ENCODE measurements at places on chromosomes 3 and 15. TPM values are rescaled to one million over a fixed set of nuclear protein-coding genes. Genes with fewer than 3 reads are reported as not detected.

DNA sequence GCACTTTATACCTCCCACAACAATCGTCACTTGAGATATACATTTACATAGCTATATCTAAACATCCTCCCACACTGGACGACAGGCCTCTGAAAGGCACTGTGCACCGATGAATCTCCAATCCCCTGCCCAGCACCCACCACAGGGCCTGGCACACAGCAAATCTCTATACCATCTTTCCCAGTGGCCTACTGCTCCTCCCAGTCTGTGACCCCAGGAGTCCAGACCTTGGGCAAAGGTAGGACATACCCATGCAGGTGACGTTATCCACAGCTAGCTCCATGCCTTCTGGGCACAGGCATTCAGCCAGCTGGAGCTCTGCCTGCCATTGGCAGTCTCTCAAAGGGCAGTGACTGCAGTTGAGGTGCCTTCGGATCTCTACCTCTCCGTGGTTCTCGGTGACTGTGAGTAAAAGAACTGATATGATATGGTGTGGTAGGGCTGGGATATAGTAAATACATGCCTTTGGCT lies 5.8 kb downstream of the LTK start:
- no peak for DNase-seq

- no peak for DNase-seq
Observed at GRCh38 chr3:40451551-40451950, 5.6 kb upstream of the RPL14 start.

DNA sequence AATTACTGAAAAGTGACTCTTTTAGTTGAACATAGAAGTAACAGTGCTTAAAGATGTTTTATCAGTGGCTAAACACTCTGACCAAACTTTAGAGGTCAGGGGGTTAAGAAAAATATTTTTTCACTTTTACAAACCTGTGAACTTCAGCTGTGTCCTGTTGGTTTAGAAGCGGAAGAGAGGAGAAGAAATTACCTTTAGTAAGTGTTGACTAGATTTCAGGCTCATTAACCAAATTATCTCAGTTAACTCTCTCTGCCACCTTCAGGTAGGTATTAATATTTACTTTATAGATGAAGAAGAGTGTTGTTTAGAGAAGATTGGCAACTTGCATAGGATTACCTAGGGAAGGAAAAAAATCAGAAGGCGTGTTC lies 151.9 kb upstream of the CMC1 start:
- DNase-seq, result no peak

DNA sequence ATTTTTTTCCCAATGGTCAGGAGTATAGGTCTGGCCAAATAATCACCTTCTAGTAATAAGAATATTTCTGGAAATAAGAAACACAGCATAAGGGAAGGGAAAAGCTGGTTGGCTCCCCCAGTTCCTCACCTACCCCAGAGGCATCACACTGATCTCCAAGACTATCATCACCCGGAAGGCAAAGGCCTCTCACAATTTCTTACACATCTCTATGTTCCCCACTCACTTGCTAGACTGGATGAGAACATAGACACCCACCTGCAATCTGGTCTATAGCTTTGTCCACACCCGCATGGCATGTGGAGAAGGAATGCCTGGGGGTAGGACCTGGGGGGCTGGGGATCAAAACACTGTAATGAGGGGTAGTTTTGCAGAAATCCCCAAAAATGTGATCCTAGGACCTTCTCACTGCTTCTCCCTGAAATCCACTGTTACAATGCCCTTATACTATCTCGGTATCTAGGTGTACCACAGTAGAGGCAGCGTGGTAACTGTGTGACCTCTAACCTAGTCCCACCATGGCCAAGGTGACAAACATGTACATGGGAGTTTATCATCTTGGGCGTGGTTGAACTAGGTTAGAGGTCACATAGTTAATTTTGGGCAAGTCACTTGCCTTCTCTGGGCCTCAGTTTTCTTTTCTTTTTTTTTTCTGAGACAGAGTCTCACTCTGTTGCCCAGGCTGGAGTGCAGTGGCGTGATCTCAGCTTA lies 29.5 kb upstream of the NRROS start:
- no peak for DNase-seq

GRCh38 chr15:68377766-68378165 lies 54.2 kb downstream of the ITGA11 start:
- peak; percentile 64 for DNase-seq

- DNase-seq, result no peak
Observed at GRCh38 chr3:117404141-117404540, 694.6 kb downstream of the TUSC7 start.

- no peak for DNase-seq
Observed at GRCh38 chr15:60656481-60656880, 177.5 kb upstream of the ICE2 start.

GRCh38 chr15:82882273-82882928 lies 70.1 kb downstream of the HOMER2 start:
- DNase-seq, result no peak

DNA sequence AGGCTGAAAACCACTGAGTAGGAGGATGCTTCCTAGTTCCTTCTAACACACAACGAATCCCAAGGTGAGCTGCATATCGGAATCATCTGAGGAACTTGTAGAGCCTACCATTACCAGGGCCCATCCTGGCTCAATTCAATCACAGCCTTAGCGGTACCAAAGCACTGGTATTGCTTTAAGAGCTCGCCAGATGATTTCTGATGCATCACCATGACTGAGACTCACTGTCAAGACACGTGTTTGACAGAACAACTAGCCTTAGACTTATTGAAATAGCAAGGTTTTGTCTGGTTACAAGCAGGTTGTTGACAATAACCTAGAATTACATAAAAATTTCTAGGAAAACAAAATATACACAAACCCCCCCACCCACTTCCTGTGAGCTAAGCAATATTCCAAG lies 68.5 kb downstream of the CBLB start:
- no peak for DNase-seq

- no peak for DNase-seq
Observed at GRCh38 chr3:15303728-15304127, 28.7 kb downstream of the SH3BP5 start.

- no peak for DNase-seq
Observed at GRCh38 chr3:40875581-40875980, 323.7 kb upstream of the CTNNB1 start.

- no peak for DNase-seq
Observed at GRCh38 chr15:29914511-29914926, 92.3 kb upstream of the TJP1 start.

DNA sequence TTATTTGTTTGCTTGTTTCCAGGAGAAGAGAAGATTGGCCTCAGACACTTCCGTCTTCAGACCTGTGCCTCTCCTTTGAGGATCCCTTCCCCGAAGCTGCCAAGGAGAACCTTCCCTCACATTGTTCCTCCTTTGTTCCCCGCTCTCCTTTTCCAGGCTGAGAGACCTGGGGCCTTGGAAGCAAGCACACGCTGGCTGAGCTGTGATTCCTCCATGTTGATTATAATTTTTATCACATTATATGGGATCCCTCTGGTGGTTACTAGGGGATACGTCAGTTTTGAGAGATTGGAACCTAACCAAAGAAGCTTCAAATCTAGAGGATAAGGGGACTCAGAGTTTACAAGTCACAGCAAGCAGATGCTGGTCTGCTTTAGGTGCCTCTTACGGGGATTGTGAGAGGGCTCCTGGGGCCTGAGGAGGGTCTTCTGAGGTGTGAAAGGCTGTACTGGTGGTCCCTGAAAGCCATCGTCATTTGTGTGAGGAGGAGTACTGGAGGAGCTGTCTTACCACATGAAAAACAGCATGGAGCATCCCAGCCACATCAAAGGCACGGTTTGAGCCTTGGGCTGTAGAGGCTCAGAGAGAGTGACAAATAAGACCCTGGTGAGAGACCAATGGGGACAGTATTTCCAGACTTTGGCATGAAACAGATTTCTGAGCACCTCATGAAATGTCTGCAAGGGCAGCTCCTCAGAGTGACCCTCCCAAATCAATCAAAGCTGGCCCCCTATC lies 760.1 kb upstream of the CFAP20DC start:
- DNase-seq, result no peak

GRCh38 chr3:176431038-176431418 lies 766.3 kb downstream of the TBL1XR1 start:
- no peak for DNase-seq

DNA sequence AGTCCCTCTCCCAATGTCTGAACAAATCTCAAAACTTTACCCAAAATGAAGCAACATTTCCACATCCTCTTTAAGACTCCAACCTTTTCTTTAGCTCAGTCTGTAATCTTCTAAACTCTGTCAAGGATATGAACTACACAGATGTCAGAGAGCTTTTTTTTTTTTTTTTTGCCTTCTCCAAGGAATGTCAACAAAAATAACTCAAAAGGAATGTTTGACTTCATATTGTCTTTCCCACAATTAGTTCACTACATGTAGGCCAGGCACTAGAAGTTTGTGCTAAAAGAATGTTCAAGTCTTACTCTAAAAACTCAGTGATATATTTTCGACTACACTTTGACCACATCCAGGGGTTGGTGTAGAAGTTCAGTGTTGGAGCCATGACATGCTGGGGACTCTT lies 37.1 kb downstream of the ADAMTS9 start:
- no peak for DNase-seq

DNA sequence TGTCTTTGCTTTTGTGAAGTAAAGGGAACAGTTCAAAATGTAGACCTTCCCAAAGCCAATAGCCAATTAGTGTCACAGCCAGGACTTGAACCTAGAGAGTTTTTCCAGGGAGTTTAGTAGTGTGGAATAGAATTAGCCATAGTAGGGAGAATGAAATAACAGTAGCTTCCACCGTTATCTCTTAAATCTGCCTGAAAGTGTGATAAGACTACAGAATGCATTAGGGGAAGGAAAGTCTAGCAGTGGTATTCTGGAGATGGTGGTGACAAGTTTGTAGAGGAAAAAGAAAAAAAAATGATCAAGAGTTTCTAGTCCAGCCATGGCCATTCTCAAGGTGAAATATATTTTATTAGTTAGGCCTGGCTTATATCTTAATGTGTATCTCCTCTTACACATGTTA lies 13.8 kb downstream of the ATP11B start:
- no peak for DNase-seq

DNA sequence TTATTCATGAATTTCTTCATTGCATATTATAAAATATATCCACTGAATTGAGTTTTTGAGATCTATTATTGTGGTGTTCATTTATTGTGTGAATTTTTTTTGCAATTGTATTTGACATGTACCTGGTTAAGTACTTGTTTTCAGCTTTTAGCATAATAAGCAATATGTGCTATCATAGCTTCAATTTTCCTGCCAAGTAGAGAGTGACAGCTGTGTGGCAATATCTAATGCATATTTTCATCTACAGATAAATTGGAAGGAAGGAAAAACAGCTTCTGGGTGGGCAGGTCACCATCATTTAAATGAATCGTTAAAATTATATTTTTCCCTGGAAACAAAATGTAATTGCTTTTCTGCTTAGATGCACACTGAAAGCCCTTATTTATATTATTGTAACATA lies 296.9 kb downstream of the EPHA6 start:
- DNase-seq, result no peak

- DNase-seq, result no peak
Observed at GRCh38 chr3:42684632-42685362, 540 bp upstream of the KLHL40 start.

DNA sequence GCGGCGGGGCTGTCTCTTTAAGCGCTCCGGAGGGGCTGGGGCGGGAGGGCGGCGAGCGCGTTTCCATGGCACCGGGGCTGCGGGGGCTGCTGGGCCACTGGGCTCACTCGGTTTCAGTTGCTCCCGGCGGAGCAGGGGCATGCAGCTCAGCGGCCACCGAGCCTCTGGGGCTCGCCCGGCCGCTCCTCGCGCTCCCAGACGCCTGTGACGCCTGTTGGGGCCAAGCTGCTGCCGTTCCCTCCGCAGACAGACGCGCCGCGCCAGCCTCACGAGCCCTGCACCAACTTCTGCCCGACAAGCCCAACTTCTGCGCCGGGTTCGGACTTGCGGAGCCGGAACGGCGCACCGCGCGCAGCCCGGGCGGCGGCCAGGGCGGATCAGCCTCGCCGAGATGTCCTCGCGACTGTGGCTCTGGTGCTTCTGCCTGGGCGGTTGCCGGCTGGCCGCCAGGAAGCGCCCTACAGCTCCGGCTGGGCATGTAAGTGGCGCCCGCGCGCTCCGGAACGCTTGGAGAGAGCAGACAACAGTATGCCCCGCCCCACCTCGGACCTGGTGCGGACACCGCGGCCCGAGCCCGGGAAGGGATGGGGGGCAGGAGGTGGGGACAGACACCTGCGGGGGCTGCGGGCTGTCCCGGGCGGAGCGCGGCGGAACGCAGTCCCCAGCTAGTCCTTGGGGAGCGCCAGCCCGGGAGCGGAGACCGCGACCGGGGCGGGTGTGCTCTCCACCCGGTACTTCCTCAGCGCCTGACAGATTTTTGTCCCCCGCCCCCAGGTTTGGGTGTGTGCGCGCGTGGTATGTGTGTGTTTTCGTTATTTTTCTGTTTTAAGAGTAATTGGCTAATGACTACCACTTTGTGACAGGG lies 154.1 kb upstream of the GOLIM4 start:
- DNase-seq, result no peak

GRCh38 chr3:118476885-118477618 lies 557.6 kb downstream of the IGSF11 start:
- no peak for DNase-seq

DNA sequence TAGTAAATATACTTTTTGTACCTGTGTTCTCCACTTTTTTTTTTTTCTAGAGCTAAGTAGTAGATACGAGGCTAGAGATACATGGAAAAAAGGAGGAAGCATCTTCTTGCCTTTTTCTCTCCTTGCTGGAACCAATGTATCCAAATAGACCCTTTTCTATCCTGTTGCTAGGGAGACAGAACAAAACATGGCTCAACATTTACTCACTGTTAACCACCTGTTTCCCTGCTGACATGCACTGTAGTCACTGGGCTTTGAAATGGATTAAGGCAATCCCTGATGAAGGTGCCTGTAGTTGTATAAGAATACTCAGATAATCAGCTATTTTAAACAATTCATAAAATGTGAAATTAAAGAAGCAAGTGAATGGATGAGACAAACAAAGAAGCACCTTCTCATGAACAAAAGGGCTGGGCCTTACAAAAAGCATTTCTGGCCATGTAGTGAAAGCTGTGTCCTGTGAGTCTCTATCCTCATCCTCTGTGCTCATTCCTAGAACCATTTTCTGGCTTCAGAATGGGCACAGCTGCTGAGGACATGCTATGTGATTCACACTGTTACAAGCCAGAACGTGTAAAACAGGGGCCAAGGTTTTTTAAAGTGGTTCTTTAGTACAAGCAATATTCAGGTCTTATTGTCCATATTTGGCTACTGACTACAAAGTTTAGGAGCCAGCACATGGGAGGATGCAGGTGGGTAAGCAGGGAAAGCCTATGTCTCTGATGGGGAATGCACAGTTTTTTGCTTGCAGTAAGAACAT lies 100.4 kb upstream of the NDN start:
- DNase-seq, result no peak

GRCh38 chr3:25182794-25183193 lies 245.3 kb upstream of the RARB start:
- DNase-seq, result no peak

- peak; percentile 80 for DNase-seq
Observed at GRCh38 chr15:63374686-63375520, 6.7 kb downstream of the CA12 start.

- no peak for DNase-seq
Observed at GRCh38 chr15:64699751-64700388, 75.5 kb downstream of the RBPMS2 start.

GRCh38 chr3:157373783-157374182 lies 62.9 kb upstream of the PTX3 start:
- no peak for DNase-seq

CD96 gene
- 6.9 TPM for total RNA-seq

CACNA1D gene
- total RNA-seq, result 0.45 TPM

NANOGP8 gene
- not detected for total RNA-seq

FOXB1 gene
- total RNA-seq, result not detected

SETD5 gene
- 127 TPM for total RNA-seq

CTXND1 gene
- total RNA-seq, result not detected

EID1 gene
- total RNA-seq, result 84.5 TPM

OCA2 gene
- not detected for total RNA-seq

LEKR1 gene
- 1.2 TPM for total RNA-seq

EOMES gene
- total RNA-seq, result 0.42 TPM

CLRN1 gene
- total RNA-seq, result not detected

All from mesenteric fat pad (tissue), 1 donor.